ENCODE measurements at places on chromosomes 7 and 10.
A peak's percentile ranks its signal among the peaks of the same experiment; 100 is the strongest.

- DNase-seq = peak; percentile 7
Observed at GRCh38 chr7:73626814-73627213, 2.5 kb upstream of the MLXIPL start.

DNA sequence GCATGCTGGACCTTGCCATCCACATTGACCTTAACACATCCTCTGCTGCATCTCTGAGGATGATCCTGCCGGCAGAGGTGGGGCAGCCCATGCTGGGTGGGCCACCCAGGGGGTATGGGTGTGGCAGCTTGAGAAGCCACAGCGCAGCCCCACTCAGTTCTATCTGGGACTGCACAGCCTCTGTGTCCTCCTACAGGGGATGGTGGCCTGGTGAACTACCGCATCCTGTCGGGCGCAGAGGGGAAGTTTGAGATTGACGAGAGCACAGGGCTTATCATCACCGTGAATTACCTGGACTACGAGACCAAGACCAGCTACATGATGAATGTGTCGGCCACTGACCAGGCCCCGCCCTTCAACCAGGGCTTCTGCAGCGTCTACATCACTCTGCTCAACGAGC, 12.2 kb upstream of the C10orf105 start:
- no peak for DNase-seq

GRCh38 chr7:157978766-157979165, 608.9 kb downstream of the PTPRN2 start:
- DNase-seq = no peak

DNA sequence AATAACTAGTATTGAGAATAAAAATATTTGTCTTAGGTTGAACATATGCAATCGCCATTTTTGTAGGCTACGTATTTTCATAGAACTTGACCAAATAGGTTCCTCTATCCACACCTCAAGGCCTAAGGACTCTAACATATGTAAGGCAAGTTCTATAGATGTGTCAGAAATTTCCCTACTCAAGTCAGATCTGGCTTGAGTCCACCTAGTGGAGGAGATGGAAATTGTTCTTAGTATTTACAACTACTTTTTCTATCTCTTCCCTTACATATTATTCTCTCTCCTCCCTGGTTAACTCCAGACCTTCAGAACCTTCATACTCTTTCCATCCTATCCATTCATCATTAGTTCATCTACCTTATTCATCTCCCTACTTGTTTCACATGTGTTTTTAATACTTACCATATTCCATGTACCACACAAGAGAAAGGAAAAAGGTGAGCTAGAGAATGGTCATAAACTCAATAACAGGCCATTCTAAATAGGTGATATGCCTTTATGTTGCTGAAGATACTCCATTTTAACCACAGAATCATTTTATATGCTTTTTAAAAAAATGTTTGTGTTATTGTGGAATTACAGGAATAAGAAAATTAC, 174.5 kb upstream of the HDAC9 start:
- DNase-seq = peak; percentile 7

- no peak for DNase-seq
Observed at GRCh38 chr7:128100949-128101713, 69.9 kb upstream of the LRRC4 start.

DNA sequence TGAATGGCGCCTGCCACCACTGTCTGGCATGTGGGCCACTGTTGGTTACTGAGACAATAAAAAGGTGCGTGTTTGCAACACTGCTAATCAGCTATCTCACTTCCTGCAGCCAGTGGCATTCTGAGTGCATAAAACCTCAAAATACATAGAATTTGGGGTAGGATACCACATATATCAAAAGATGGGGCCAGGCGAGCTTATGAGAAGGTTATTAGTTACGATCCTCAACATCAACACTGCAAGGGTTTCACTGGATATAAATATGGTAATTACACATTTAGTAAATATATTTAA, 200.2 kb downstream of the WDR37 start:
- no peak for DNase-seq

GRCh38 chr7:125934539-125934938, 1004.9 kb upstream of the POT1 start:
- no peak for DNase-seq

DNA sequence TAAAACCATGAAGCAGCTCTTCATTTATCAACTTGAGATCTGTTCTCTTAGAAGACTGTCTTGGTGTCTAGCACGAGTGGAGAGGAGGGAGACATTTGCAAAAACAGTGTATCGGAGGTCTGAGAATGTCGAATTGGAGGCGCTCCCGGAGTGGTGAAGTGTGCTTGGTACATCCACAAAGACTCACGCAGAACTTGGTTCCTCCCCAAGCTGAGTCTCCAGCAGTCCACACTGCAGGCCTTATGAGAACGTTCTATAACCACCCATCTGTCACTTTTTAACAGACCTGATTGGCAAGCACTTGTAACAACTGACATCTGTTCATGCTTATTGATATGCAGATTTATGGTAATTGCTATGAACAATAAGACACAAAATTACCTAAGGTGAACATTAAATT, 261.6 kb downstream of the CELF2 start:
- no peak for DNase-seq

DNA sequence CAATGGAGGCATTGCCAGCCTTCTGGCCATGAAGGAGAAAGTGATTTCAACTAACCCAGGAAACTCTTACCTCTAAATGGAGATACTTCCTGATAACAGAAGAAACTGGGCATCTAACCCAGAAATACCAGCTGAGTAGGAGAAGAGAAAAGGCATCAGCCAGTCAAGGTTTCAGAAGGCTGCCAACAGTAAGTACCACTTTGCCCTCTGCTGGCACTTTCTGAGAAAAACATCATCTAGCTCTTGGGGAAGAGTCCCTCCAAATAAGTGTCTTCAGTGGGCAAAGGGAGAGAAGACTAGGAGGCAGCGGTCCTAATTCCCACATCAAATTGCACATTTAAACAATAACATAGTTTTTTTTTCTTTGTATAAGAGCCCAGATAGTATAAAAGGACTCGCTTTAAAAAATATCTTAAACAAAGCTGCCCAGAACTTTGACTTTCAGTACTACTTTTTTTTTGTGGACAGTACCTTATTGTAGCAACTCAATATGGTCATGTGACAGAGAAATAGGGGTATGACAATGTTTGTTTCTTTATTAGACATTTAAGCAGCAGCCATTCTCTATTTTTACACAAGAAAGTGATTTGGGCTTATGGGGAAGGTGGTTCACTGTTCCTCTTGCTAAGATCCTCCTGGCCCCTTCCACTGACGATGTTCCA, 157.3 kb downstream of the CTTNBP2 start:
- peak; percentile 13 for DNase-seq

DNA sequence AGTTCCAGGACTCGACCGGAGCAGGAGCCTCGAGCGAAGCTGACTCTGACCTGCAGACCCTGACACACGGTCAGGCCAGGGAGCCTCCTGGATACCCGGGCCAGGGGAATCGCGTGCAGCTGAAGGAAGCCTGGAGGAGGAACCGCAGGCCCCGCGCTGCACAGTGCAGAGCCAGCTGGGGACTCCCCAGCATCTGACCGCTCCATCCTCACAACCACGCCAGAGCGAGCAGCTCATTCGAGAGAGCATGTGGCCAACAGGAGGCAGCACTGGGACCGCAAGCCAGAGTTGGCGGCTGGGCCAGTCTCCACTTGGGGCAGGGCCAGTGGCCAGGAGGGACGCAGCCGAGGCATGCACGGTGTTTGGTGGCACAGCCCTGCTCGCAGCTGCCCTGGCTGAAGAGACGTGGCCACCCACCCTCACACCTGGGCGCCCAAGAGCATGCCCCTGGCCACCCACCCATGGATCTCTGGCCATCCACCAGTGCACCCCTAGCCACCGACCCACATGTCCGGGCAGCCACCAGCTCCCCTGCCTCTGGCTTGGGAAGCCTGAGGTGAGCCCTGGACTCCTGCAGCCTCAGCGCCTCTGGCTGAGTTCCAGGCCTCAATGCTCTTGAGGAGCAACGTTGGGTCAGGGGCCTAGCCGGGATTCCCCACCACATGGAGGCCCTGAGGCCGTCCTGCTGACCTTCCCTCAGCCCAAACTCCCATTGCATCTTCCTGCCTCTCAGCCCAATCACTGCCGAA, 213.9 kb downstream of the ELFN1 start:
- no peak for DNase-seq

- DNase-seq = no peak
Observed at GRCh38 chr7:69429911-69430383, 168.3 kb upstream of the AUTS2 start.

DNA sequence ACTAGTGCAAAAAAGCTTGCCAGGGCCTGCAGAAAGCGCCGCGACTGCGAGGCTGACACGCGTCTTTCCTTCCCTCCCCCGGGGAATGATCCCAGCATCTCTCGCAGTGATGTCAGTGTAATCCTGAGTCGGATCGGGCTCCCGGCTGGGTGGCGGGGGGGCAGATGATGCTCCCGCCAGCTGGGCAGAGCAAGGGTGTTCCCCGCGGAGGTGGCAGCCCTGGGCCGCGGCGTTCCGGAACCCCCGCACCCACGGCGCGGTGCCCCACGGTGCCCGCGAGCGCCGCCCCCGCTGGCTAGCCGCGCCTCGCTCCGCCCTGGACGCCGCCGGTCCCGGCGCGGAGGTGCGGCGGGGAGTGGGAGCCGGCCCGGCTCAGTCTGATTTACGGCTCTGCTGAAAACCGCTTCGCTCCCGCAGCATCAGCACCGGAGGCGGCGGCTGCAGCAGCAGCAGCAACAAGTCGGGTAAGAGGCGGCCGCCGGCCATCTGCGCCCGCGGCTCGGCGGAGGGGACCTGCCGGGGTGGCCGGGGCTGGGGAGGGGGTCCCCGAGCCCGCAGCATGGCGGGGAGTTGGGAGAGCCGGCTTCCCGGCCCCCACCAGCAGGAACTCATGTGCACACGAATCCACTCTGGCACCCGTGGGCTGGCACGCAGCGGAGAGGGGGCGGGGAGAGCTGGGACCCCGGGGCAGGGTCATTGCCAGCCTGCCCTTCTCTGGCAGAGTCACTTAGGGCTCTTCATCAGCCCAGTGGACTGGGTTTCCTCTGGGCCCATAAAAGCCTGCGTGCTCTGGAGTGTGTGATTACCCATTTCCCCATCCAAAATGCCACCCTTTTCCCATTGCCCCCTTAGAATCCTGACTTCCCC, at the start of gene ZNF365:
ZNF365 (plus strand) TSS at position 375 of the 867 bp plus-strand sequence. CDS start 1,825 bp downstream, outside the sequence.
- peak; percentile 60 for DNase-seq

DNA sequence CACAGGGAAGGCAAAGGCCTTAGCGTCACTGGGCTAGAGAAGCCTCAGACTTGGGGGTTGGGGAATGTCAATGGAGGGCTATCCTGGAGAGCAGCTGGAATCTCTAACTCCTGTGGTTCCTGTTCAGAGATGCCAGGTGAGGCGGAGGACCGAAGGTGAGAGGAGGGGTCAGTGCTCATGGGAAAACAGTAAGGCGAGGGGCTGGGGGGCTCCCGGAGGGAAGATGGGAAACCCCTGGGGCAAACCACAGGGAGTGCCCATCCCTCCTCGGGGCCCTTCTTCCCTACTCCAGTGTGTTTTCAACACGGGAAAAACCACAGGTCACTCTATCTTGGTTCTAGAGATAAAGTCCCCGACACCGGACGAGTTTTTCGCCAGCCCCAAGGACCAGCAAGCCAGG, 3.3 kb downstream of the LRCH4 start:
- no peak for DNase-seq

GRCh38 chr10:106608066-106608465, 556.4 kb downstream of the SORCS1 start:
- DNase-seq = no peak

DNA sequence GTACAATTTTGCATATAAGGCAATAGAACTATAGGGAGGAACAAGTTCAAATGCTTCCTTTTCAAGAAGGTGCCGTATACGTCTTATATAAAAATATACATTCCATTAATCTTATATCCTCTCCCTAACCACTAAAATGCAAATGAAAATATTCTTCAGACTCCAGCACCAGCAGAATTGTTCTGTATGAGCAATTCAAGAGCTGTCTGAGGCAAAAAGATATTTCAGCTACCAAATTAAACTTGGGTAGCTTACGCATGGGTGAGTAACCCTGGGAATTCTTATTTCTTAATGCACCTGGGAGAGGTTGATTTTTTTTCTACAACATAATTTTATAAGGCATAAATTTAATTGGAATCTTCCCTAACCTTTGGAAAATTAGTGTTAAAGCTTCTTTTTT, 42.2 kb upstream of the GSDME start:
- DNase-seq = no peak

DNA sequence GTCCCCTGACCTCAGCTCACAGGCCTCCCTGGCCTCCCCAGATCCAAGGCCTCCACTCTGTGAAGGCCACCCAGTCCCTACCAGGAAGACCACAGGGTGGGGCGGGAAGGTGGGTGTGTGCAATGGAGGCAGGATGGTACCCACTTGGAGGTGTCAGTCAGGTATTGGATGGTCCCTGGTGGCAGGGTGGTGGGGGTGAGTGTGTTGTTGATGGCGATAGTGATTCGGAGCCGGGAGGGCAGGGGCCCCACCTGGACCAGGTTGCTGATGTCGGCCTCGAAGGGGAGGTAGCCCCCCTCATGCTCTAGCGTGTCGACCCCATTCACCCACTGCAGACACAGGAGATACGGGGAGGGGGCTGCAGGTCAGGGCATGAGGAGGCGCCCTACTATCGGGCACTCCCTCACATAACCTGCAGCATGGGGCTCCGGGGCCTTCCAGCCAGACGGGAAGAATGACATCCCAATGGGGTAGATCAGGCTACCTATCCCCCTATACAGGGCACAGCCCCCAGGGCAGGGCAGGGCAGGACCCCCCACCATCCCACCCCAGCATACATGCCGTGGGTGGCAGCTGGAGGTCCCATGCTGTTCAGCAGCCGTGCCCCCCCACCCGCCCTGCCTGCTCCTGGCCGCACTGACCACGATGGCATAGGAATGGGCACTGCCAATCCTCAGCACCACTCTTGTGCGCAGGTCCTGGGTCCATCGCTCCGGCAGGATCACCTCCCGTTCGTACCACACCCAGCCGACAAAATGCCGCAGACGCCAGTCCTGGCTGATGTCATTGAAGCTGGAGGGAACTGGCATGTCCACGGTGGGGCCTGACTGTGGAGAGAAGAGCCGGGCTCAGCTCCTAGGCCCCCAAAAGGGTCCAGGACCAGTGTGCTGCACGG, 2.2 kb downstream of the GUSB start:
- no peak for DNase-seq

- DNase-seq = no peak
Observed at GRCh38 chr7:137977173-137977572, 24.7 kb downstream of the CREB3L2 start.

GRCh38 chr7:104124893-104125477, 82.8 kb downstream of the ORC5 start:
- no peak for DNase-seq

DNA sequence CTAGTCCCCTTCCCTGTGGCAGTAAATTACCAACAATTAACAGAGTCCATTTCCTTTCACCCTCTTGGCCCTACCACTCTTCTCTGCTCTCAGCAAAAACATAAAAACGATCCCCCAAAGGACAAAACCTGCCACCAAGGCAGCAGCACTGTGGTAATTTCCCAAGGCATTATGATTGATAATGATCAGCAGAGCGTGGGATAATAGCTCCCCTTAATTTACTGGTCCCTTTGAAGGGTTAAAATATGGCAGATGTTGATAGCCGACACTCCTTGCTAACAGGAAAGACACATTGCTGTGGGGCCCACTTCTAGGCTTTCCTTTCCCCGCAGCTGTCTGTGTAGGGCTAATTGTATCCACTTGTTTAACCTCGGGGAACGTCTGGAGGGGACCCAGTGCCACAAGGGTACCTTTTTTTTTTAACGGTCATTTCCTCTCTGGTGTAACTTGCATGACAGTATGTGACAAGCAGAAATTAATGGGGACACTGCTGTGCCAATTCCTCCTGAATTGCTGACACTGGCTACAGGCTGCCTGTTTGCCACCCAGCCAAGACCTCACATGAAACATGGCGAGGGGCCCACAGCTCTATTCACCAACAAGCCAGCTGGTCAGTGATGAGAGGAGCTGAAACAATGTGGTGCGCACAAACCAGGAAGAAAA, 81.3 kb downstream of the CDK6 start:
- no peak for DNase-seq
